ENCODE measurements at places on chromosomes 5 and 9.

GRCh38 chr9:109966643-109967368 lies 186.8 kb downstream of the PALM2AKAP2 start:
- DNase-seq = no peak
- H3K4me3 ChIP-seq = no peak overlapping the region
- H3K27ac ChIP-seq = no peak overlapping the region
- no peaks in the 10 kb centered on the region for H3K36me3 ChIP-seq
- H3K27me3 ChIP-seq = no peaks in the 10 kb centered on the region

DNA sequence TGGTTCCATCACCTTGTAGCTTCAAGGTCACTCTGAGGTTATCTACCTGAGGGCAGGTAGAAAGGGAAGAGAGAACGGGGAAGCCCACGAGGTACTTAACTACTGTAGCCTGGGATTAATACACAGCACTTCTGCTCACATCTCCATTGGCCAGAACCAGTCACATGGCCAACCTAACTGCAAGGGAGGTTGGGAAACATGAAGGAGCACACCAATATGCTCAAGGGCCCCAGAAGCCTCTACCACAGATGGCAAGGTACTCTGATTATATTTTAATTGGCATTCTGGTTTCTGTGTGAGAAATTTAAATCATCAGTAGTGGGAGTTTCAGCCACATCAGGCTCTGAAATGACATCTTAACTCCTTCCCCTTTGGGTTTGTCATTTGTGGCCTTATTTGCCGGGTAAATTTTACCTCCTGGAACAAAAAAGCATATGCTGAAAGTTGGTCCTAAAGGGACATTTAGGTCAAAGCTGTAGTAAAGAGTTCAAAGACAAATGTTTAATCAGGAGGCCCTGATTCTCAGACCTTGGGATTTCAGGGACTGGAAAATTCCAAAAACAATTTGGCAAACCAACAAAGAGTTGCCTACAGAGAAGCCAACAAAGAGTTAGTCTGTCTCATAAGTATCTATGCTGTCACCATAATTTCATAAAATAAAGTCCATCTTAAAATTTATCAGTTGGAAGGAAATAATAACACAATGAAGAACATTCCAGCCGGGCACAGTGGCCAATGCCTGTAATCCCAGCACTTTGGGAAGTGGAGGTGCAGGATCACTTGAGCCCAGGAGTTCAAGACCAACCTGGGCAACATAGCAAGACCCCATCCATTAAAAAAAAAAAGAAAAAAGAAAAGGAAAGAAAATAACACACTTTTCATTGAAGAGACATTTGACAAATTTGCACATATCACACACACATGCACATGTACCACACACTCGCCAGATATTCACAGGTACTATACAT lies 13.8 kb upstream of the MVB12B start:
- H3K36me3 ChIP-seq = no peaks in the 10 kb centered on the region
- H3K4me1 ChIP-seq = no peaks in the 10 kb centered on the region
- no peak overlapping the region for H3K27ac ChIP-seq
- H3K4me3 ChIP-seq = no peak overlapping the region
- no peak for DNase-seq
- H3K27me3 ChIP-seq = no peaks in the 10 kb centered on the region

- no peak for DNase-seq
- no peaks in the 10 kb centered on the region for H3K4me1 ChIP-seq
- H3K27ac ChIP-seq = no peak overlapping the region
- H3K36me3 ChIP-seq = no peaks in the 10 kb centered on the region
- H3K4me3 ChIP-seq = no peak overlapping the region
Measured at GRCh38 chr5:88944751-88945531, 62.0 kb upstream of the MEF2C start.

DNA sequence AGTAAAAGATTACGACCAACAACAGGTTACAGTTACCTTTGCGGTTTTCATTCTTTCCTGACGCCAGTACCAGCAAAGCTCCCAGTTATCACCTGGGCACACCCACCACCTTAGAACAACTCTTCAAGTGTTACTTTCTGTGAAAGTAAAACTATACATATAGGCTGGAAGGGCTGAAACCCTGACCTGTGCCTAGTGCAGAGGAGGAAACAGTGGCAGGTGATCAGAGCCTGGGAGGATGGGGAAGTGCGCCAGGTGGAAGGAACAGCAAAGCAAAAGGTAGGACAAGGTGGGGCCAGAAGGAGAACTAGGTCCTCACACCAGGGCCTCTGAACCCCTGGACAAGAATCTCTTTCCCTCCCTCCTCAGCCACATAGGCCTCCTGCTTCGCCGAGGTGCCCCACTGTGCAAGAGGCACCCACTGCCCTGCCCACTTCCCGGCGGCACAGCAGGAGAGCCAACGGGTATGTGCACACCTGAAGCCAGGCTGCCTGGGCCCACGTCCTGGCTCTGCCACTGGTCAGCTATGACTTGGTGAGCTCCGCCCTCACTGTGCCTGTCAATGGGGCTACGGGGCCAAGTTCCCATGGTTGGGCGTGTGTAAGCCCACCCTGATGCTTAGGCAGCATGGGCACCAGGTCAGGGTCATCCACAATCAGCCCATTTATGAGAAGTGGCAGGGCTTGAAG lies 26.9 kb downstream of the BICD2 start:
- no peak overlapping the region for H3K4me3 ChIP-seq
- H3K4me1 ChIP-seq = peaks cover 8% of the 10 kb centered on the region
- H3K27me3 ChIP-seq = no peaks in the 10 kb centered on the region
- H3K36me3 ChIP-seq = no peaks in the 10 kb centered on the region
- H3K27ac ChIP-seq = no peak overlapping the region

DNA sequence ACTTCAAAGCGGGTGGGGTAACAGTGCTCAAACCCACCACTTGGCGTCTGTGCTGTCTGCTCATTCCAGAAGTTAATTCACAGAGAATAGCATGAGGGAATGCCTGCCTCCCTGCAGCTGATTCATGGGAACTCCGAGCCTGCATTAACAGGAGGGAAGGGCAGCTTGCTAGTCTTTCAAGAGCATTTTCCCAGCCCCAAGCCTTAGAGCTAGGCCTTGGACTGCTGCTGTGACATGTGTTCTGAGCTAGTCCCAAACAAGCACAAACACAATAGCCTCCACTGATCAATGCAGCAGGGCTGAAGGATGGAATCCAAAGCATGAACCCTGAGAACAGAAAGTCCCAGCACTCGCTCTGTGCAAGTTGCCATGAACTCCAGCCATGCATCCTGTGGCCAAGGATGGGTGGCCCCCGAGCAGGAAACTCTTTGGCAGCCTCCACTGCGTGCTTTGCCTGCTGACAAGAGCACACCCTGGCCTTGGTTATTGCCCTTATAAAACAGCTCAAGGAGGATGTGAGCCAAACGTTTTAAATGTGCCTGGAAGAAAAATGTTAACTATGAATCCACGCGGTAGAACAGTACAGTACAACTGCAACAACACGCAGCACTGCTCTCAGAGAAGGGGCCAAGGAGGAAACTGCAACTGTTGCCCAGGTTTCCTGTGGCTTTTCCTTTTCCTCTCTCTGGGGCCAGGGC lies 653.1 kb upstream of the KLF4 start:
- no peak overlapping the region for H3K27ac ChIP-seq
- H3K27me3 ChIP-seq = no peaks in the 10 kb centered on the region
- no peaks in the 10 kb centered on the region for H3K4me1 ChIP-seq

DNA sequence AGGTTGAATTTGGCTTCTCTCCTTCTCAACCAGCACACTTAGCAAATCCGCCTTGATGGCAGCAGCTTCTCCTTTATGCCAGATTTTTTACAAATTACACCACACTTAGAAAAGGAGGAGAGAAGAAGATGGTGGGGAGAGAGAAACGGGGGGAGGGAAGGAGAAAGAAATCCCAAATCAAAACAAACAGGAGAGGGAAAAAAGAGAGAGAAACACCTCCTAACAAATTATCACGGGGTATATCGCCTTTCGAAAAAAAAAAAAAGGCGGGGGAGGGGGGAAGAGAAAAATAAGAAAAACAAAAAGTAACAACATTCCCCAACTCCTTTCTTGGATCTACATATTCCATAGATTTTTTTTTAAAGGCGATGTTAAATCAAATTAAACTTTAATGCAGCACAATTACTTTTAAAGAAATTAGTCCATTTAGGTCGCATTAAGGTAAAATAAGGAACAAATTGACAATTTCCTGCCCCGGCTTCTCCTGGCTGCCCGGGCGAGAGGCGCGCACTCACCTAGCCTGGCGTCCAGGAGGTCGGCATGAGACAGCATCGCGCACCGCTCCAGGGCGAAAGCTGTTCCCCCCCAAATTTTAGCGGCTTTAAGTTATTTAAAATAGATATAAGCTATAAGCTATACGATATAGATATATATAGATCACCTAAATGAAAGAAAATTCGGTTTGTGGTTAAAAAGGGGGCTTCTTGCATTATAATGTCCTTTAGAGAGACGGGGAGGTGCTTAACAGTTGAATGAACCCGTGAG lies at the start of gene OTP:
Gene OTP (minus strand): TSS at position 716 of the 765 bp plus-strand sequence. CDS start 164 bp downstream, at position 552.
- H3K4me3 ChIP-seq = no peak within 1 kb of the TSS
- no peak for DNase-seq
- H3K36me3 ChIP-seq = no peaks in the 10 kb centered on the region
- H3K27me3 ChIP-seq = peaks cover 80% of the 10 kb centered on the region
- no peak within 1 kb of the TSS for H3K27ac ChIP-seq

- H3K36me3 ChIP-seq = no peaks in the 10 kb centered on the region
- H3K4me1 ChIP-seq = no peaks in the 10 kb centered on the region
- no peak overlapping the region for H3K27ac ChIP-seq
- H3K27me3 ChIP-seq = no peaks in the 10 kb centered on the region
- H3K4me3 ChIP-seq = no peak overlapping the region
Measured at GRCh38 chr5:159874263-159874662, 42.0 kb upstream of the ADRA1B start.

- DNase-seq = no peak
- no peaks in the 10 kb centered on the region for H3K36me3 ChIP-seq
- no peak overlapping the region for H3K4me3 ChIP-seq
- H3K27me3 ChIP-seq = no peaks in the 10 kb centered on the region
- H3K27ac ChIP-seq = no peak overlapping the region
- no peaks in the 10 kb centered on the region for H3K4me1 ChIP-seq
Measured at GRCh38 chr5:120101771-120102170, 362.3 kb upstream of the PRR16 start.

- H3K27ac ChIP-seq = no peak overlapping the region
- no peak overlapping the region for H3K4me3 ChIP-seq
- H3K27me3 ChIP-seq = no peaks in the 10 kb centered on the region
- DNase-seq = no peak
- no peaks in the 10 kb centered on the region for H3K4me1 ChIP-seq
Measured at GRCh38 chr9:70534471-70534870, 120.0 kb upstream of the KLF9 start.

DNA sequence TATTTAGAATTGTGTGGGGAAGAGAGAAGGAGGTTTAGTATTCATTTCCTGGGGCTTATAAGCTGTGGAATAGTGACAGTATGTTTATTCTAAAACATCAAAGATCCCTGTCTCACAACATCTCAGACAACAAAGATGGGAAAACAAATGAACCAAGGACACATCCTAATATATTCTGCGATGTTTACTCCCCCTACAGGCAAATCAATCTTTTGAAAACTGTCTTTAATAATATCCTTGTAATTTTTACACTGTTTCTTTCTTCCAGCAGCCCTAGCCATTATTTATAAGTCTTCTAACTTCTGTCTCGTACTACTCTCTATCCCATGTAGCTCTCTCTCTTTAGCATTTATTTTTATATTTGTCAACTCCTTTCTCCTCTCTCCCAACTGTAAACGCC lies 33.5 kb upstream of the TMEM252 start:
- no peak overlapping the region for H3K4me3 ChIP-seq
- H3K27me3 ChIP-seq = peaks cover 5% of the 10 kb centered on the region

- no peaks in the 10 kb centered on the region for H3K36me3 ChIP-seq
- no peak overlapping the region for H3K27ac ChIP-seq
- no peak overlapping the region for H3K4me3 ChIP-seq
- DNase-seq = no peak
Measured at GRCh38 chr9:99249619-99250018, 27.5 kb downstream of the SEC61B start.

DNA sequence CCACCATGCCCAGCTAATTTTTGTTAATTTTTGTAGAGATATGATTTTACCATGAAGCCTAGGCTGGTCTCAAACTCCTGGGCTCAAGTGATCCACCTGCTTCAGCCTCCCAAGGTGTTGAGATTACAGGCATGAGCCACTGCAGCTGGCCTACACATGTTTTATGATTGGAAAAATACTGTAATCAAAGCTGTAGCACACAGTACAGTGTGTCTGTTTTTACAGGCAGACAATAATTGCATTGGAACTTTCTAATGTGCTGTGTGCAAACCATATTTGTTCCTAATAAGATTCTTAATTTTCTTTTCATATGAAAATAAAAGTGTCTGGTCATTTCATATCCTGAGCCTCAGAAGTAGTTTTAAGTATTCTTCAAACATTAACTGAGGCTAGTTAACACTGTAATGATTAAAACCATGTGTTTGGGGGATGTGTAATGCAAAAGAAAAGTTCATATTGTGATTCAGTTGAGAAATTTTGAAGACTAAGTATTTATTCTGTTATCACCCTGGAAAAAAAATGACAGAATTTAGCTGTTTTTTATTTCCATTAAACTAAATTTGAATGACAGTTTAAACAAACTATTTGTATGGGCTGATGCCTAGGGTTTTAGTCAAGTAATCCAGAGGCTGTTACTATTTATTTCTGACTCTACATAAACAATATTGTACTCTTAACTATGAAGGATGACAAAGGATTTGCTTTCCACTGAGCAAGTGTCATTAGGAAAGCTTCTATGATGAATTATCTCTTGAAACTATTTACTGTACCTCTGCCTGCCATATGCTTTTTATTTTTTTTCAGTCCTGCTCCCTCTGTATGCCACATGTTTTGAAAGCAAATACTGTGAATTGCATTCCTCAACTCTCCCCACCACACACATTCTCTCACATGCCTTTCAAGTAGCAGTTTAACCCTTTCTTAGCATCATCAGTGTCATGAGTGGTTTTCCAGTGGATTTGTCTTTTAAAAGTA lies 111.5 kb downstream of the MTREX start:
- H3K27me3 ChIP-seq = no peaks in the 10 kb centered on the region
- H3K4me3 ChIP-seq = no peak overlapping the region
- H3K27ac ChIP-seq = no peak overlapping the region
- DNase-seq = no peak

DNA sequence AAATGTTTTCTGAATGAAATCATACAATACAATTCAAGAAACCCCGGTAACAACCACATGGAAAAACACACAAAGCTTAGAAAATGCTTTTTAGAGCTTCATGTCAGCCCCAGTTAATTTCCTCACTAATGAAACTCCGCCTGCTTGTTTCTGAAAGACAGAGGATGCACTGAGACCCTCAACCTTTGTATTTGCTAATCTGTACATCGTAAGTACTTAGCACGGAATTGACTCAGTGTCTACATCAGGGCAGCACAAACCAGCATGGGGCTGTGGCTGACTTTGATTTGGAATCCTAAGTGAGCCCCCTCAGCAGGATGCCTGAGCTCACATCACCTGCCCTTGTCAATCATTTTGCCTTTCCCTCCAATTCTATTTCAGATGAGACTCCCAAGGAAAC lies 499.1 kb upstream of the MPDZ start:
- H3K27ac ChIP-seq = no peak overlapping the region
- no peak for DNase-seq
- H3K36me3 ChIP-seq = no peaks in the 10 kb centered on the region

GRCh38 chr9:4299005-4299795 lies 668 bp downstream of the GLIS3 start:
- H3K4me1 ChIP-seq = peaks cover 9% of the 10 kb centered on the region
- no peak overlapping the region for H3K27ac ChIP-seq
- H3K27me3 ChIP-seq = peaks cover 7% of the 10 kb centered on the region
- peak overlapping the region; percentile 80 for H3K4me3 ChIP-seq
- no peaks in the 10 kb centered on the region for H3K36me3 ChIP-seq
